AG20443 (cell line): ENCODE measurements at places on chromosomes 4 and X.
A peak's percentile ranks its signal among the peaks of the same experiment; 100 is the strongest.

- no peak for DNase-seq
Measured at GRCh38 chr4:1298461-1298860, 8.8 kb downstream of the MAEA start.

DNA sequence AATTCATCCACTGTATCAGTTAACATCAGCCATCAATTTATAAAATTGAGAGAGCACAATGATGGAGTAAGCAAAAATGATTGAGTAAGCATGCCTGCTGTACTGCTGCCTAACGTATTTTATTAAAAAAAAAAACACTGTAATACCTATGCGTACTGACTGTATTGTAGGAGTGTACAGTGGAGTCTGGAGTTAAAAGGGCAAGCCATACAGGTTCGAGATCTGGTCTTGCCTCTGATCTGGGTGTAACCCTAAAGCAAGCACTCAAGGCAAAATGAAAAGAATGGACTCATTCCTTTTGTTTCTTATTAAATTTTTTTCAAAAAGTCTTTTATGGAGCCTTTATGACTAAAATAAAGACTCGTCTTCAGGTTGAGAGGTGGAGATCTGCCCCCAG lies 894.2 kb upstream of the INTU start:
- no peak for DNase-seq

- no peak for DNase-seq
Measured at GRCh38 chrX:150828785-150829184, 69.7 kb downstream of the CD99L2 start.

DNA sequence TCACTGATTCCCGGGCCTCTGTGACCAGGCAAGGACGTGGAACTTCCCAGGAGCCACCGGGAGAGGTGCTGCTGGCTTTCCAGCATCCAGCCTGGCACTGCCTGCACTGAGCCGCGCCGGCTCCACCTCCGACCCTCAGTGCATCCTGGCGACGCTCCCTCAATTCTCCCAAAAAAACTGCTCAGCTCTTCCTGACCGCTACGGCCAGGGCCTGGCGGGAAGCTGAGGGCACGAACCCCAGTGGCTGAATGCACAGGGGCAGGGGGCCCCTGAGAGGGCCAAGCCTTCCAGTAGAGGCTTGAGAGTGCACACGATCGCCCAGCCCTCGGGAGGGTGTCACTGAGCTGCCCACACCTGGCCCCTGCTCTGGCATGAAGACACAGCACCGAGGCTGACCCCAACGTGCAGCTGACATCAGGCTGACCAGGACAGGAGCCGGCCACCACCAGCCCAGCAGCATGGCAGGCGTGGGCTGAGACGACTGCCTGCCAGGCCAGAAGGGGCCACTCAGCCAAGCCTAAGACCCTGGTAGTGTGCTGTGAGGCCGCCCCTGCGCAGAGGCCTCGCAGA lies 6.9 kb downstream of the CTBP1 start:
- no peak for DNase-seq

- peak; percentile 84 for DNase-seq
Measured at GRCh38 chr4:77579406-77580076, 26.1 kb upstream of the CXCL13 start.

DNA sequence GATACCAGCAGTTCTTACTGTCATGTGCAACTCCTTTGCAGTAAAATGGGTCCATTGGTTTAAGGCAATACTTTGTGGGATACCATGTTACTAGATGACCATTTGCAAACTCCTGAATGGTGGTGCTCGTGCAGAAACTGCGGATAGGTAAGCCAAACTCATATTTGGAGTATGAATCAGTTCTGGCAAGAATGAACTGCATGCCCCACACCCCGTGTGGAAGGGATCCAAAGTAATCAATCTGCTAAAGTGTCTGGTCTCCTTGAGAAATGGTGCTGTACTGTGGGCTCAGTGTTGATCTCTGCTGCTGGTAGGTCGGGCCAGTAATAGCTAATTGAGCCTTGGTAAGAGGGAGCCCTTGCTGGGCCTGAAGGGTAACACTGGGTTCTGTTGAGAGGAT lies 4.2 kb upstream of the TAB3 start:
- no peak for DNase-seq

- no peak for DNase-seq
Measured at GRCh38 chr4:13365195-13365594, 118.9 kb downstream of the RAB28 start.

DNA sequence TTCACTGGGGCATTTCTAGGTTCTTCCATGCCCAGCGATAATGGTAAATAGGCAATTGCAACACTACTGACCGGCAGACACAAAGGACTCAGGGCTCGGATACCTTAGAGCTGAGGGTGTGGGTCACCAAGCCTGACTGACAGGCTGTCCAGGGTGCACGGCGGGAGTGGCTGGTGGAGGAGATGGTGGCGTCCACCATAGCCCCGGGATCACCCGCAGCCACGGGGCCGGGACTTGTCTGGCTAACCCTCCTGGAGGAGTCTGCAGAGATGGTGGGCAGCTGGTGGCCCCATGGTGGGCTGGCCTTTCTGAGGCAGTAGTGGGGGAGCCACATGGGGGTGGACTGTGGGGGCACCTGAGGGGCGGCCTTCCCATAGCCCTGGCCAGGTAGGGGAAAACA lies 11.7 kb upstream of the ABLIM2 start:
- no peak for DNase-seq

- peak; percentile 81 for DNase-seq
Measured at GRCh38 chr4:108030332-108030731, 40.6 kb downstream of the HADH start.

GRCh38 chrX:137278825-137279224 lies 245.0 kb upstream of the GPR101 start:
- DNase-seq = no peak

DNA sequence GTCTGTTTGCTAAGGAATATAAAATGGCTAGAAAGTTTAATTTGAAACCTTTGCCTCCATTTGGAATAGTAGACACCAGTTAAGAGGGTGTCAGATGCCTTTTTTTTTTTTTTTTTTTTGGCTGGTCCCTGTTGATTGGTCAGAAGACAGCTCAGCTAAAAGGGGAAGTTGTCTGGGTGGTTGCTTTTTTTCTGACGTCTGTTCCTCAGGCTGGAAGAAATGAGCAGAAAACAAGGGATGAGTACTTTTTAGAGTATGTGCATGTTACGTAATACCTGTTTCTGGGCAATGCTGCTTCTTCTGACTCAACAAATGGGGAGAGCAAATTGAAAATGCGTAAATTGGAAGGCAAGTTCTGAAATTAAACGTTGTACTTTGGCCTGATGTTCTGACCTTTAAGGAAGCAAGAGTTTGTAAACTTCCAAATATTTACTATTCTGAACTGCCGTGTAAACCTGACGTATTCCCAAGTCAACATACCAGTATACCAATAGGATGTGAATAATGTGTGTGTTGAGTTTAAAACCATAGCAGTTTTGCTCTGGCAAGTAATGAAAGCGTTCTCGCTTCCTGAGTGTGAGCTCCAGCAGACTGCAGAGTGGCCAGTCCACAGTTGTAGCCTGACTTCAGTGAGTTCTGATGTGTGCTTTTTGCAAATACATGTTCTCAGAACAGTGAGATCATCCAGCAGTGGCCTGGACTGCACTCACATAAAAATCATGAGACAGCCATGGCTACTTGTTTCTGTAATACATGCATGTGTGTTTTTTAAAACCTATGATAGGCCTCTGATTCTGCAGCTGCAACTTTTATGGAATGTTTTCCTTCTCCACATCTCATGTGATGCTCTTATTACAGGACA lies 1.7 kb downstream of the SAT1 start:
- DNase-seq = peak; percentile 28

- DNase-seq = no peak
Measured at GRCh38 chr4:6674500-6675149, 19.1 kb upstream of the S100P start.

GRCh38 chr4:147078875-147079658 lies 133.4 kb upstream of the TTC29 start:
- no peak for DNase-seq

DNA sequence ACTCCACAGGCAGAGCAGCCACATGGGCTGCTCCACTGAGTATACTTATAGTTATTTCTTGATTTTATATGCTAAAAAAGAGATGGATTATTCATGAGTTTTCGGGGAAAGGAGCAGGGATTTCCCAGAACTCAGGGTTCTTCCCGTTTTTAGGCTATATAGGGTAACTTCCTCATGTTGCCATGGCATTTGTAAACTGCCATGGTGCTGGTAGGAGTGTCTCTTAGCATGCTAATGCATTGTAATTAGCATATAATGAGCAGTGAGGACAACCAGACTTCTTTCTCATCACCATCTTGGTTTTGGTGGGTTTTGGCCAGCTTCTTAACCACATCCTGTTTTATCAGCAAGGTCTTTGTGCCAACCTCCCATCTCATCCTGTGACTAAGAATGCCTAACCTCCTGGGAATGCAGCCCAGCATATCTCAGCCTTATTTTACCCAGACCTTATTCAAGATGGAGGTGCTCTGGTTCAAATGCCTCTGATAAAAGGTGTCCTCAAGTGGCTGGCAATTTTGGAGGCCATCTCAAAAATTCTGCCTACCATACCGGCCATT lies 213.0 kb upstream of the VEGFC start:
- no peak for DNase-seq

GRCh38 chr4:46249106-46249505 lies 125.3 kb upstream of the GABRG1 start:
- DNase-seq = no peak

DNA sequence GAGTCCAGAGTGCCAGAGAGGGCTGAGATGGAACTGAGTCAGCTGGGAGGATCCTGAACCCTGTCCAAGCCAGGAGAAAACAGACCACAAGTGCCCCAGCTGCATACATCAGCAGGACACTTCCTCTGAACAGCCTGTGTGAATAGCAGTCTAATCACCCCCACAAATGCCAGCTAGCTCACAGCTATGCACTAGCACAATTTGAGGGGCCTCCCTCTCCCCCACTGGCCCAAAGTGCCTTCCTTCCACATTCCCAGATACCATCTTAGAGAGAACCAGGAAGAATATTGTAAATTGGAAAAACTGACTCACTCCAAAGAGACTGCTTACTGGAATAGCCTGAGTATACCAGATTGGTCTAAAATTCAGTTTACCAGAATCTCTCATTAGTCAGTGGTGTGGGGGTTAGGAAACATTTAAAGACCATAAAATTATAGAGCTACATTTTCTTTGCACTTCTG lies 292.6 kb upstream of the KLF3 start:
- peak; percentile 66 for DNase-seq

GRCh38 chrX:155893521-155893920 lies 12.4 kb downstream of the VAMP7 start:
- no peak for DNase-seq

DNA sequence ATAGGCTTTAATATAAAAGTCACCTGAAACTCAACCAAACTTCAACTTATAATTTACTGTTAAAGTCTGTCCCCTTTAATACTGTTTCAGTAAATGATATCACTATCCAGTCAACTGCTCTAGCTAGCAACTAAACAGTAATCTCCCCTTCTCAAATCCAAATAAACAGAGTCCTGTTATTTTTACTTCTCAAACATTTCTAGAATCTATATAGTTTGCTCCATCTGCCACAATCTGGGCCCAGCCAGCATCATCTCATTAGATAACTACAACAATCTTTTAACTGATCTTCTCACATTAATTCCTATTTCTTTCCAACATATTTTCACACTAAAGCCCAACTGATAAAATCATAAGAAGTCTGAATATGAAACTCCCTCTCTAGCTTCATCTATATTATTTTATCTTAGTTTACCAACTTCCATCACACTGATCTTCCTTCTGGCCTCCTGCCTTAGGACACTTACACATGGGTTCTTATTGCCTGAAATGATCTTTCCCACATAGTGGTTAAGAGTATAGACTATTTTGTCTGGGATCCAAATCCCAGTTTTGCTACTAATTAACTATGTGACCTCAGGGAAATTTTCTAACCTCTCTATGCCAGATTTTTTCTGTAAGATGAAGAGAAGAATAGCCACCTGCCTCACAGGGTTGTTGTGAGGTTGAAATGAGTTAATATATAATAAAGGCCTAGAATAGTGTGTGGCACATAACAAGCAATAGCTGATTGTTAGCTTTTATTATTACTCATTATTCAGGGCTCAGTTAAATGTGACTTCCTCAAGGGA lies 18.6 kb downstream of the TBCK start:
- DNase-seq = no peak

DNA sequence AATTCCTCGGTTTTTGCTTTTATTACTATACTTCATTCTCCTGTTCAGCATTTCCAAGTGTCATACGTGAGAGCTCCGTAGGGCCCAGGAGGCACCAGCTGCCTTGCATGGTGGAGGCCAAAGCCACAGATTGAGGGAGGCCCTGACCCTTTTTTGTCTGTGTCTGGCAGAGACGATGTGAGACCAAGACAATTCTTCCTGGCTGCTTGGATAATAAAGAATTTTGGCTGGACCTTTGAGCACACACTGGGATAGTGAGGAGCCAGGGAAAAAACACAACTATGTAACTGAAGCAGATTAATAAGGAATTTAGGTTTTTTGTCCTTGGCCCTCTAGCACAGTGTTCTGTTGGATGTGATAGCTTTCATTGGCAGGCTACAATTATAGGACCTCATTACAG lies 161.0 kb downstream of the CPXCR1 start:
- no peak for DNase-seq

- no peak for DNase-seq
Measured at GRCh38 chrX:23628131-23628530, 39.2 kb upstream of the PRDX4 start.

- peak; percentile 98 for DNase-seq
Measured at GRCh38 chrX:1391370-1391706, 575 bp downstream of the SLC25A6 start.

DNA sequence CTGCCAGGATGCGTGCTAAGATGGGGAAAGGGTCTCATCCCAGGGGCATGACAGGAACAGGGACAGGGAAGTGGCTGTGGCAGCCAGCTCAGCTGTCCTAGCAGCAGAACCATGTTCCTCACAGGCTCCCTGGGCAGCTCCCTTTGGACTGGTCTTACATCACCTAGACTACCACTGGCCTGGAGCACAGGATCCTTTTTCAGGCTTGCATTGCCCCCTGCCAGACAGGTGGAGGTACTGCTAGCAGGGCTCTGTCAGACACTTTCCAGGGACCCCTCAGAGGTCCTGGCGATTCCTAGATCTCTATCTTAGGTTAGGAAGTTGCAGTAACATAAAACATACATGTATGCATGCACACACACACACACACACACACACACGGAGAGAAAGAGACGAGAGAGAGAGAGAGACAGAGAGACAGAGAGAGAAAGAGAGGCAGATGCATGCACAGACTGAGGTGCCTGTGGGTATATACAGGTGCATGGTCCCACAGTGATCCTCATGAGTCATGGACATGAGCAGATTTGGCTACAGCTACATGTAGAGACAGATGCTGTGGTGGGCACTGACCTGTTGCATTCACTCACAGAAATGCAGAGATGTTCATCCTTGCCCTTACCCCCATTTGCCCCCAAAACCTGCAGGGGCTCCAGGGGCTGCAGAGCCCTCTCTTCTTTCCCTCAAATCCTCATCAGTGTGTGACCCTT lies 63.6 kb downstream of the STARD8 start:
- DNase-seq = peak; percentile 68

- peak; percentile 63 for DNase-seq
Measured at GRCh38 chr4:73021634-73022033, 47.9 kb downstream of the COX18 start.
